ENCODE measurements at places on chromosomes 16 and 17. TPM values are rescaled to one million over a fixed set of nuclear protein-coding genes. Genes with fewer than 3 reads are reported as not detected.

KCNJ18 gene
- total RNA-seq, result not detected

GRIN2A gene
- not detected for total RNA-seq

PRSS53 gene
- total RNA-seq, result 0.81 TPM

PYY gene
- total RNA-seq, result not detected

ABI3 gene
- 7.3 TPM for total RNA-seq

All from bladder microvascular endothelial cell (primary cell).